Stimulated activated CD8-positive, alpha-beta memory T cell treated with anti-CD3 and anti-CD28 coated beads, Interleukin-12 subunit alpha, Interleukin-12 subunit beta, amount 100 ng/mL, for 1 hour (primary cell): ENCODE measurements at places on chromosomes 1 and 21.

- no peak for DNase-seq
Measured at GRCh38 chr1:82044536-82044935, 243.8 kb downstream of the ADGRL2 start.

GRCh38 chr1:96418969-96419368 lies 302.6 kb upstream of the PTBP2 start:
- DNase-seq = no peak

DNA sequence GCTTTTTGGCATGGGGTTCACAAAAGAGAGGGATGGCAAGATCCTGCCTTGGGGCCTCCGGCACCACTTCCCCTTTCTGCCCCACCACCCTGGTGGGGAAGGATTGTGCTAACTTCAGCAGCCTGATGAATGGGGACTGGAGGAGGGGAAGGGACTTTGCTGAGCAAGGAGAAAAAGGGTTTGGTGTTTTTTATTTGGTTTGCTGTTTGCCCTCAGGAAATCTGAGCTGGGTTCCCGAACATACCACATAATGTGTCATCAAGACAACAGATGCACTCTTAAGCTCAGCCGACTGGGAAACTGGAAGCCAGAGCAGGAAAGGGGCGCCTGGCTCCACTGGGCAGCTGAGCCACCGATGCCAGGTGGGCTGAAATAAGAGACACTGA lies 19.8 kb downstream of the OLFML2B start:
- DNase-seq = no peak

- no peak for DNase-seq
Measured at GRCh38 chr1:203177036-203177405, 1.4 kb upstream of the MYBPH start.
